ENCODE measurements at places on chromosomes 5 and 9. TPM values are rescaled to one million over a fixed set of nuclear protein-coding genes. Genes with fewer than 3 reads are reported as not detected.

The LSM11 gene
- 3.8 TPM for total RNA-seq

The SLC4A9 gene
- total RNA-seq: 0.38 TPM

The PCDHGB3 gene
- total RNA-seq: 1.6 TPM

The SPATA31C1 gene
- not detected for total RNA-seq

The CERCAM gene
- total RNA-seq: 7.4 TPM
